Amygdala (tissue), 56 donors: ENCODE measurements at places on chromosomes 5 and 9.

DNA sequence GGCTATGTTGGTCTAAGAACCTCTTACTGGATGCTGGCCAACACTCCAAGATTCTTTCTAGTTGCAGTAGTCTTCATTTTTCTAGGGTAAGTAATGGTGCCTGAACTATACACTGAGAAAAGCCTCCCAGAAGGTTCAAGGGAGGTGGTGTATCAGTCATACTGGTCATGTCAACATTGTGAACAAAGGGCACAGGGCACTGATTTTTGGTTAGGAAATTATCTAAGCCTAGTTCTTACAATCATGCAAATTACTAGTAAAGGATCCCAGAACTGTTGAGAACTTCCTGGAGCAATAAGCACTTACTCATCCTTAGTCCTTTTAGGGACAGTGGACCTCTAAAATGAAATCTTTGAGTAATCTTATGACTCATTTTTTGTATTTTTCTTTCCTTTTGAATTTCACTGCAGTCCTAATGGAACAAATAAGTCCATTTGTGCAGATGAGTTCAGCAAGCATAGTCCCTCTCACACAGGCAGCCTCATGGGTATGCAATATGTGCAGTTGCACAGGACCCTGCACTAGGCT, 21.1 kb upstream of the CDC42SE2 start:
- DNase-seq: no peak

- DNase-seq: no peak
These were observed 2.9 kb upstream of the PTGER4 start for GRCh38 chr5:40676613-40677343.

DNA sequence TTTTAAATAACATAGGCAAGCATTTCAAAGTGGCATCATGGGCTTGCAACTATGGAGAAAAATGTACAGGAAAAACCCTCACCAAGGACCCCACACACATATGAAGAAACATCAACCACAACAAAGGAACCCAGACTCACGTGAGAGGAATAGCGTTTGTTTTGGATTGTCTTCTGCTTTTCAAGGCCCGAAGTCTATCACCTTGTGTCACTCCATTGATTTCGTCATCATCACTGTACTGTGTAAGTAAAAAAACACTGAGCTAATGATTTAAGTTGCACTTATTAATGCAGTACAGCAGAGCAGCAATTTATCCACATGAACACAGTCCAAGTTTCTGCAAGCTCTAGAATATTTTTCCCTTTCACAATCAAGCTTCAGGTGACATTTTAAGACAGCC, 72.4 kb downstream of the HABP4 start:
- no peak for DNase-seq

GRCh38 chr9:137632230-137633161, 13.7 kb downstream of the EHMT1 start:
- no peak for DNase-seq

GRCh38 chr5:73564675-73565074, 764 bp downstream of the ANKRA2 start:
- DNase-seq: no peak

- no peak for DNase-seq
These were observed 39.1 kb downstream of the COL23A1 start for GRCh38 chr5:178551059-178551458.

- DNase-seq: no peak
These were observed 110.7 kb upstream of the MAMDC2 start for GRCh38 chr9:69932901-69933300.

GRCh38 chr5:61866930-61867329, 439.1 kb upstream of the KIF2A start:
- DNase-seq: no peak

DNA sequence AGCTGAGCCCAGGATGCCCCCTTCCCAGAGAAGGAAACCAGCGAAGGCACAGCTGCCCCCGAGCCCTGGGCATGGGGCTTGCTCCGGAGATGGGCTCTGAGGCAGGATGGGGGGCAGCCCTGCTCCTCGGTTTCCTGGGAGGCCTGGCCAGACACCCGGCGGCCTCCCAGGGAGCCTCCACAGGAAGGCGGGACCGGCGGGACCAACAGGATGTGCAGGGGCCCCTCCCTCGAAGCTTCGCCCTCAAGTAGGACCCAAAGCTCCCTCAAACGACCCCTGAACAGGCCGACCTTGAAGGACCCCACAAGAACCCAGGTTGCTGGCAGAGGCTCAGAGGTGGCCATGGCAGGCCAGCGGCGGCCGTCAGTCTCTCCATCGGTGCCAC, 11.7 kb downstream of the EXD3 start:
- DNase-seq: no peak

DNA sequence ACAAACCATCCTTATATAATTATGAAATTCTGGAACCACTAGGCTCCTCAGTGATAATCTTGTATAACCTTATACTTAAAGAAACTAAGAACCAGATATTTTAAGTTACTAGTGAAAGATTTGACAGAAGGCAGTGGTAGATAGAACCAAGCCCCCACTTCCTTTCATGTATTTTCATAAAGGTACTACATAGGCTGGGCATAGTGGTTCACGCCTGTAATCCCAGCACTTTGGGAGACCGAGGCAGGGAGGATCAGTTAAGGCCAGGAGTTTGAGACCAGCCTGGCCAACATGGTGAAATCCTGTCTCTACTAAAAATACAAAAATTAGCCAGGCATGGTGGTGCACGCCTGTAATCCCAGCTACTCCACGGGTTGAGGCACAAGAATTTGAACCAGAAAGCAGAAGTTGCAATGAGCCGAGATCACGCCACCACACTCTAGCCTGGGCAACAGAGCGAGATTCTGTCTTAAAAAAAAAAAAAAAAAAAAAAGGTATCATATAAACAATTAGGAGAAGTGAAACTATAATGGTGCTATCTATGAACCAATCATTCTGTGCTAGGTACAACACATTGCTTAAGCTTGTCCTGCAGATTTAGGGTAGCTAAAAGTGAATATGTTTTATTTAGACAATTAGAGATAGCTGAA, 27.9 kb upstream of the DTWD2 start:
- no peak for DNase-seq

GRCh38 chr9:16512281-16512680, 358.2 kb downstream of the BNC2 start:
- DNase-seq: no peak

DNA sequence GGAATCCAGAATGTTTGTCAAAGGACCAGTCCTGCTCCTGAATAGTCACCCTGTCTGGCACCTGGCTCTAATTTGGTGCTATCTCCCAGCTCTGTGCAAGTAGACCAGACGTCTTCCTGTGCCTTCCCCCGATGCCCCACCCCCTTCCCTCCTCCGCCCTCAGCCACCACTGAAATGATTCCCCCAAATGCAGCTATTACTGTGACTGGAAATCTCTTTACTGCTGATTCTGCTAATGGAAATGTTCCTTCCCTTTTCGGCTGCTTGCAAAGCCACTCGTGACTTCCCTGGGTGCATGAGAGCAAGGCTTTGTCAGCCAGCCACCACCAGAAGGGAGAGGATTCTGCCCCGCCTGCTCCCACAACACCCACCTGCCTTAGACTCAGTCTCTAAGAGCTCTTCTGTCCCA, 11.4 kb downstream of the ASTN2 start:
- DNase-seq: no peak

- no peak for DNase-seq
These were observed 15.9 kb downstream of the SRD5A1 start for GRCh38 chr5:6649186-6649585.

- DNase-seq: peak; percentile 62
These were observed 138.4 kb downstream of the LHFPL2 start for GRCh38 chr5:78509884-78510769.

DNA sequence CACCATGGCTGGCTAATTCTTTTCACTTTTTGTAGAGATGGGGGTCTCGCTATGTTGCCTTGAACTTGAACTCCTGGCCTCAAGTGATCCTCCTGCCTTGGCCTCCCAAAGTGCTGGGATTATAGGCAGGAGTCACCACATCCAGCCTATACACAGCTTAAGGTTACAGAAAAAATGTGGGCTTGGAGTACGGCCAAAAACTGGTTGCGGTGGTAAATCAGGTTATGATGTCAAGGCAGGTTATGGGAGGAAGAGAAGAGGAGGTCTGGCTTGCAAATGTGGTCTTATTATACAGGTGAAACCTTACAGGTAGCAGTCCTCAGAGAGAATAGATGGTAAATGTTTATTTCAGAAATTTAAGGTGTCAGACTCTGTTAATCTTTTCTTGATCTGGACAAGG, 30.7 kb upstream of the SYK start:
- no peak for DNase-seq

GRCh38 chr9:121550569-121551512, 51.2 kb upstream of the GGTA1 start:
- DNase-seq: peak; percentile 79

GRCh38 chr9:111356481-111357244, 26.6 kb upstream of the OR2K2 start:
- no peak for DNase-seq

DNA sequence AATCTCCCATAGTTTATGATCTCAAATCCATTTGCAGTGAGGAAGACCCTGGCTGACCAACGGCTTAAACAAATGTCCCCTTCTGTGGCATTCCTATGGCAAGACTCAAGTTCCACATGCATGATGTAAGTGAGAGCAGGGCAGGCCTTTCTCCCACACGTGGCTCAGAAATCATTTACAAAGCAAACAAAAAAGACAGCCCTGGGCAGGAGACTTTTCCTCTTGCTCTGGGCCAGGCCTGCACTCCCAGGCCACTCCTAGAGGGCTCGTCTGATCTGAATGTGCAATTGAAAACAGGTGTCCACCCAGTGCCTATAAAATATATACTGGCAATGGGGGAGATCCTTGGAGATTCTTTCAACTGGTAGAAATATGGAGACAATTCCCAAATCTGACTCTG, 123.1 kb downstream of the DMRT2 start:
- DNase-seq: no peak

GRCh38 chr5:3324421-3325101, 271.1 kb upstream of the IRX1 start:
- no peak for DNase-seq

- no peak for DNase-seq
These were observed 70.2 kb downstream of the SUSD1 start for GRCh38 chr9:112104901-112105300.

GRCh38 chr5:88889189-88890069, 6.4 kb upstream of the MEF2C start:
- DNase-seq: peak; percentile 70

DNA sequence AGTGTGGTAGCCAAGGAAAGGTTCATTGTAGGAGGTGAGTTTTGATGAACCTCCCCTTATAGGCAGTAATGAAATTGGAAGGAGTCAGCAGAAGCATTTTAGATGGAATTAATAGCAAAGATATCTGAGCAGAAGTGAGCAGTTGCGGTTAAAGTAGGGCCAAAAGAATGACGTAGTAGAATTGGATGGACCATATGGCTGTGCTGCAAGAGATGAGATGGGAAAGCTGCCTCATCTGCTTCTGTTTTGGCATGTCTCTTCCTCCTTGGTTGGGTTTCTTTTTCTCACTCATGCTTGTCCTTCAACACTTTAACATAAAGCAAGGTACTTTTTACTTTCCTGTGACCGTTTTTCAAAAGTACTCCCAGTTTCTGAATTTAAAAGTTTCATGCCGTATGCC, 55.8 kb downstream of the AQP7 start:
- no peak for DNase-seq

DNA sequence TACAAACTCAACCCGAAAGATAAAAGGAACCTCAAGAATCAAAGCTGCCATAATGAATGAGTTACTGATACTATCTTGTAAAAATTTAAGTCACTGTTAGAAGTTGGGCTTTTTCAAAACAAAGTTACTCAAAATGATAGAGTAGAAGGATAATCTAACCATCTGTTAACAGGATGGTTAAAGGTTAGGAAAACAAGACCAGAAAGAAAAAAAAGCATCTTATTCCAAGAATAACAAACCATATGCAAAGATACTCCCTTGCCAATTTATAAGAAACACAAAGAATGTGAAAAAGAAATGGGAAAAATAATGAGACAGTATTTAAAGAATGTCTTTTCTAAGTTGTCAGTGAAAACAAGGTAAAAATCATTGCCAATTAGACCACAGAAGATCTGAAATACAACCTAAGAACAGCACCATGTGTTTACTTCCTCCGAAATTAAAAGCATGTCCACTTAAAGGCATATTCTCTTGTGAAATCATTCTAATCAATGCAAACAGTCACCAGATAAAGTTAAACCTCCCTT, 51.2 kb downstream of the STRBP start:
- DNase-seq: no peak

DNA sequence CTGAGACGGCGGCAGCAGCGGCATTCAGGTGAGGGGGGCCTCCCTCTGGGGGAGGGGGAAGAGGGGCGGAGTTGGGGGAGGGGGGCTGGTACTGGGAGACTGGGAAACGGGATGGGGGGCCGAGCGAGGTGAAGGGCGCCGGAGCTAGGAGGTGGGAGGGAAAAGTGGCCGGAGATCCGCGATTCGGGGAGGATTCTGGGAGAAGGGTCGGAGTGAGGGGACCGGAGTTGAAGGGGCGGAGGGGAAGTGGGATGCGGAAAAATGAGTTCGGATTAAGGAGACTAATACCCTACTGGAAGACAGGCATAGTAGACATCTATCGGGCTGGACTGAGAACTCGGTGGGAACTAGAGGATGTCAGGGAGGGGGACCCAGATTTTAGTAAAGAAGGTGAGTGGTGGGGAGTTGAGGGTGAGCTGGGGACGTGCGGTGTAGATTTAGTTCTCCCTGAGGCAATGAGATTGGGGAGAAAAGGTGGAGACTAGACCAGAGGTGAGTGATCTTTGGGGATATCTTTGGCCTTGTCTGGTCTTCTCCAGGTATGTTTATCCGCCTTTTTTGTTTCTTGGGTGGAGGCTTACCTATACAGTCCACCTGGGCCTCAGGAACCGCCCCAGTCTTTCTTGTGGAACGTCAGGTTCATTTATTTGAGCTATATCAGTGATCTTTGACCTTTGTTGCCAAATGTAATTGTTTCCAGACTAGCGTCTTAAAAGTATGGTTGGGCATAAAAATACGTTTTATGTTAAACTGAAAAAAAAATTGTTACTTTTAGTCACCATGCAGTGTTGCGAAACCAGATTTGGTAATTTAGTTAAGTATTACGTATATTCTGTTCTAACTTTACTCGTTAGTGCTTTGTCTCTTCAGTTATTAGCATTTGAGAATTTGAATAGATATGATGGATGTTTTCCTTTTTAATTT, 632 bp downstream of the UBAP1 start:
- DNase-seq: no peak
